ENCODE measurements at places on chromosomes 6 and 20.

- DNase-seq: no peak
Observed at GRCh38 chr6:8821981-8822381, 386.6 kb upstream of the SLC35B3 start.

DNA sequence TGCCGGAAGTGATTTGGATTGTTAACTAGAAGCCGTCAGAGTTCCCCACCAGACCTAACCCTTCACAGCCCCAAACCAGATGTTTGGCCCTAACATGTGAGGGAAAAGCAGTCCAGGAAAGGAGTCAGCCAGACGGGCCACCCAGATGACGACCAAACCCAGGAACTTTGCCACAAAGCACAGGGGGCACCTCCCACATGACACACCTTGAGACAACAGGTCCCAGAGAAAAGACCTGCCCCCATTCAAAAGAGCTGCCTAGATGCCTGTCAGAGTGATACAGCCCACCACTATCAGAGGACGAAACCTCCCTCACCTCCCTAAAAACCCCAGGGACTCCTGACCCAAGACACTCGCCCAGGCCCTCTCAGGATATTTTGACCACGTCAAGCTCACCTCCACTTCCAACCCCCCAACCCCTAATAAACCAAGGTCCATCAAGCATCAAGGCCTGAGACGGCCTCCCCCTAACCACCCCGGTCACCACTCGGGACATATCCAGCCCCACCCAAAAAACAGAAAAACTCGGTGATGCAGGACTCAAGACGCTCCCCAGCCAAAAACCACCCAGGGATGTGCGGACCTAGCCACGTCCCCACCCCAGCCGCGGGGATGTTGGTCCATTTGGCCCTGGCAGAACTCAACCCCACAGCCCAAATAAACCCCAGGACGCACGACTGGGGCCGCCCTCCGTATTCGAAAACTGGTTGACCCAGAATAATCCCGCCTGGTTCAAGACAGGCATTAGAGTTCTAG is 662 bp downstream of the ZNF343 start:
- DNase-seq: no peak

GRCh38 chr6:3751077-3751729 is at the start of gene PXDC1:
TSS of gene PXDC1 (minus strand) at chr6:3751713. CDS start at chr6:3751531, 182 bp downstream.
- DNase-seq: no peak

GRCh38 chr6:107444277-107444676 is 15.1 kb downstream of the PDSS2 start:
- DNase-seq: no peak

DNA sequence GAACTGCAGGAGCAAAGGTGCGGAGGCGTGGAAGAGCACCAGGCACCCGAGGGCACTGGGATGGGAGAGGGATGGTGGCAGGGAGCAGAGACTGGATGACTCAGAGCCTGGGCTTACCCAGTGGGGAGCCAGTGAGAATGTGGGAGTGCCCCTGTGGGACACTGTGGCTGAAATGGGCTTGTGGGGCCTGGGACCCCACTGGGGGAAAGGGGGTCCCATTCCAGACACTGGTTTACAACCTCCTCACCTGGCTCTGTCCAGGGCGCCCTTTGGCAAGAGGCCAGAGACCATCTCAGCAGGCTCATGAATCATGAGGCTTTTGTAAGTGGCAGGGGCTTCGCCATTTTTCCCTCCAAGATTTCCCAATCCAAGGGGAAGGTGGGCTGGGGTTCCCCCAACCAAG is 124.0 kb upstream of the MAFB start:
- DNase-seq: no peak

GRCh38 chr20:36094497-36094896 is 60.0 kb upstream of the EPB41L1 start:
- no peak for DNase-seq

- no peak for DNase-seq
Observed at GRCh38 chr6:33947916-33948594, 144.3 kb upstream of the MLN start.

- DNase-seq: no peak
Observed at GRCh38 chr6:31157513-31158139, at the start of gene CCHCR1. TSS of gene CCHCR1 (minus strand) at chr6:31157802. CDS start at chr6:31157600, 202 bp downstream.

DNA sequence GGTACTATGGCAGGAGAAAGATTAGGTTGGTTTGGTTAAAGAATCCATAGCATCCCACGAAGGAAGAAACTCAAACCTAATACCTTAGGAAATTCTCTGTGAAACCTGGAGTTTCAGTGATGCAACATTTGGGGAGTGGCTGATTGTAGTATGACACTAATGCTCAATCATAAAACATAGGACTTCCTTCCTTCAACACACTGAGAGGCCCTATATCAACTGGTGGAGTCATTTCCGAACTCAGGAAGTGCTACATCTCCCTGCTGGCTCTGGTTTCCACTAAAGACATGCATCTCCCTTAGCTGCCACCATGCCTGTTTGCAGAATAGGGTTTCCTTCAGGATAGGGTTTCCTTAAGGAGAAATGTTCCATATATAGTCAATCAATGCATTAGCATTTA is 5.2 kb upstream of the MANEA start:
- DNase-seq: no peak

DNA sequence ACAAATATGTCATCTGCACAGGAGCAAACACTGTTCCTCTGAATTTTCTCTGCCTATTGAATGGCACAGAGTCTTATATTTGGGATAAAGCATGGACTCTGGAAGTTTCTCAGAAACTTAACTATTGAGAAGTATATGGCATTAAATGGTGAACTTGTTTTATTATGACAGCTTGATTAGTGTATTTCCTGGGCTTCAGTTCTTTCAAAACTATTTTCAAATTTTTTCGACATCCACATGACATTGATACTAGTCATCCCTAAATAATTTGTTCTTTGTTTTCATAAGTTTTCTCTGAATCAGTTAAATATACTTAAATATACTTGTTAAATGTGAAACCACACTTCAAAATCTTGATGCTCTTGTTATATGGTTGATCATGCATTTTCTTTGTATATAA is 144.0 kb upstream of the TSHZ2 start:
- DNase-seq: no peak

GRCh38 chr6:1901556-1901955 is 291.8 kb downstream of the FOXC1 start:
- DNase-seq: no peak

- no peak for DNase-seq
Observed at GRCh38 chr6:39806278-39806677, 14.1 kb downstream of the DAAM2 start.

DNA sequence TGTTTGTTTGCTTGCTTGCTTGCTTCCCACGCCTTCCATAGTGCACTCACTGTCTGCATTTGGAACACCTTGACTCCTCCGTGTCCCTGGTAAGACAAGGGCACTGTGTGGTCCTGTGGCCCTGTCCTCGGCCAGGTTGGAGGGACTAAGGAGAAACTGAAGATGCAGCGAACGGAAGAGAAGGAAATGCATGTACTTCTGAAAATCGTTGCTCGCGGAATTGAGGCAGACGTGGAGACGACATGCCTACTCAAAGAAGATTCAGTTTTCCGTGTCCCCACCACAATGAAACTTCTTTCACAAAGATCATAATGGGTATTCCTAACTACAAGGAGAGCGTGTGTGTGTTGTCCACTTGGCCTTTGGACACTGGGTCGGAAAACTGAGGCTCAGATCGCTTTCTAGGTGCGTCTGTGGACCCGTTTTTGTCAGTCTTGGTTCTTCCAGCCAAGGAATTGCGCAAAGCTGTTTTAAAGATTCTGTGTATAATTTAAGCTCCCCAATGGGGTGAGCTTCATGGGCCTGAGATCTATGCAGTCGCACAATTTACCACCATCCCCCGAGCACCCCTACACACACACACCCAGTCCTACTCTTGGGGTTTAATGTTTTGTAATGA is 120.4 kb upstream of the ZNF184 start:
- no peak for DNase-seq

DNA sequence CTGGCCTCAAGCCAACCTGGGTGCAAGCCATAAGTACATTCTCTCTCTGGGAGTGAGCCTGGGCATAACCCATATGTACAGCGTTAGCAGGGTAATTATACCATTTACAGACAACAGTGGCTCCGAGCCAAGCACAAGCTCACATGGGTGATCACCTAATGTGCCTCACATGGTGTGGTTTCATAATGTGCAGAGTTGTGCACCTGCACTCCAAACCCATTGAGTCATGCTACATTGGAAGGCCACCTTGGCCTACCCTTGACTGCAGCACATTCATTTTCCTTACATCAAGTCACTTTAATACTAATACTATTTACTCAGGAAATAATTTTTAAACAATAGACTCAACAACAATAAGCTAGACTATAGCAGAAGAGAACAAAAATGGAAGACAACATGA is 194.5 kb upstream of the PLN start:
- DNase-seq: no peak

DNA sequence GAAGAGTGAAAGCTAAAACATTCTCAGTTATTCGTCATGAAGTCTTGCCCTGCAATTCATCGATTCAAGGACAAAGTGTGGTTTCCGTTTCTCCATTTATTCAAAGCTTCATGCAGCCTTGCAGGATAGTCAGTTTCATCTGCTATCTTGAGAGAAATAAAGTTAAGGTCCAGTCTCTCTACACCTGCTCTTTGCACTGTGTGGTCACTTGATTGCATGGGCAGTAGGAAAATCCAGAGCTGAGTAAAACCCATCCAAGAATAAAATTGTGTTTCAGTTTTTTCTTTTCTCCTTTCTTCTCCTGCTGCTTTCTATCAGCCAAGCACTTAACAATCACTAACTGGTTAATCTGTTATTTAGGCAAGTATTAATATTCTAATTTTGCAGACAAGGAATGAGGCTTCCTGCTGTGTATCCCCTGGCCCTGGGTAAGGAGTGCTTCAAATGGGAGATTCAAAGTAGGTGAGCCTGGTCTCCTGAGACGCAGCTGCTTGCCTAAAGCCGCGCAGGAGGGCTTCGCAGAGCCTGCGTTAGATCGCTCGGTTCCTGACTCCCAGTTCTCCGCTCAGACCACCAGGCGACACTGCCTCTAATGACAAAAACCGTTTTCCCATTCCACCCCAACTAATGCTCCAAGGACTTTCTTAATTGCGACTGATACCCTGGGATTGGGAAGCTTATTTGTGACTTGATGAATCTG is 808.3 kb downstream of the TFAP2A start:
- no peak for DNase-seq

GRCh38 chr20:6831461-6831860 is 64.0 kb downstream of the BMP2 start:
- no peak for DNase-seq

- DNase-seq: no peak
Observed at GRCh38 chr20:53660078-53660909, 66.7 kb upstream of the ZNF217 start.

- DNase-seq: peak; percentile 31
Observed at GRCh38 chr6:35327349-35328027, 14.9 kb upstream of the PPARD start.

DNA sequence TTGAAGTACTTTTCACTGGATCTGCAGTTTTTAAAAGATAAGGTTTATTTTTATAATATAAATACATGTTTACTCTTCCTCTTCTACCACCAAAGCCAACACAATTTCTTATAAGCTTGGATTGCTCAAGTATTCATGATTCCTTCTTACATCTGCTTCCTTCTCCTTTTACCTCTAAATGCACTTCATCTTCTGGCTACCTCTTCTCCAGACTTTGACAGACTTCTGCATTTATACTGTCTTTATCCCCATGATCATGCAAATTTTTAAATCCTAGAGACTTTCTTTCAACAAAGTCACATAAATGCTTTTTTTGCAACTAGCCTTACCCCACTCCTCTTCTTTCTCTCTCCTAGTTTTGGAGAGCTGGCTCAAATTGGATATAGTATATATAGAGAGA is 142.9 kb downstream of the TFAP2B start:
- DNase-seq: no peak

DNA sequence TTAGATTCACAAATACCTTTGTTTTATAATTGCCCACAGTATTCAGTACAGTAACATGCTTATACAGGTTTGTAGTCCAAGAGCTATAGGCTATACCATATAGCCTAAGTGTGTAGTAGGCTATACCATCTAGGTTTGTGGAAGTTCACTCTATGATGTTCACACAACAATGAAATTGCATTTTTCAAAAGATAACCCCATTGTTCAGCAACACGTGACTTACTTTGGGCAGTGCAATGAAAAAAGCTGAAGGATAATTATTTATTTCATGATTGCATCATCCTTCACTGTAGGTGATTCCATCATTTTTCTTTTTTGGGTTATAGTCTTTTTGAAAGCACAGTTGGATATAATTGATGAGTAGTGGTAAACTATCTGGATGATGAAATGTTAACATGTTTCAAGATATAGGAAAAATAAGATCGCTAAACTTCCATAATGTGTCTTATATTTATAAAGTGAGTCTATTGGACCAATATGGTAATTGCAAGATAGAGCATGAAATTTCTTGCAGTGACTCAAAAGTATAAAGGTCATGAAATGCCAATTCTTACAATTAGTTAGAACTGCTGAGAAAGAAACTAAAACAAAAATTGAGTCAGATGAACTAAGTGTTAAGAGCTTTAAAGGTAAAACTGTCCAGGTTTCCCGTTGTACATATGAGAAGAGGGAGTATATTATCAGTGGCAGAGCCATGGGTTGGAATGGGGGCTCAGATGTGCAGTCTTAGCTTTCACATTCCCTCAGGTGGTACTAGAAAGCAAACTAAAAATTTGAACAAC is 164.4 kb downstream of the ZFAND3 start:
- DNase-seq: no peak

DNA sequence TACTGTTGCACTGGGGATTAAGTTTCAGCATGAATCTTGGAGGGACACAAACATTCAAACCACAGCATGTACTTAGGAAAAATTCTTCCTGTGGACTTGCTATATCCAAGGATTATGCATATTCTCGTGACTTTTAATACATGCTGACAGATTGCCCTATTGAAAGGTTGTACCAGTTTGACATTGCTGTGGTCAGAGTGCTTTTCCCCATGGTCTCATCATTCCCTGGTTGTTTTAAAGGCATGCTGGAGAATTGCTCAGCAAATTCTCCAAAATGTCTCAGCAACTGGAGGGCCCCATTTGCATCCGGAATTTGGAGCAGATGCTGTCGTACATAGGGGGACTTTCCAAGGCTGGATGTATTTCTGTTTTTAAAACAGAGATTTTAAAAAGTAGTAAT is 7.4 kb downstream of the HECA start:
- DNase-seq: no peak

DNA sequence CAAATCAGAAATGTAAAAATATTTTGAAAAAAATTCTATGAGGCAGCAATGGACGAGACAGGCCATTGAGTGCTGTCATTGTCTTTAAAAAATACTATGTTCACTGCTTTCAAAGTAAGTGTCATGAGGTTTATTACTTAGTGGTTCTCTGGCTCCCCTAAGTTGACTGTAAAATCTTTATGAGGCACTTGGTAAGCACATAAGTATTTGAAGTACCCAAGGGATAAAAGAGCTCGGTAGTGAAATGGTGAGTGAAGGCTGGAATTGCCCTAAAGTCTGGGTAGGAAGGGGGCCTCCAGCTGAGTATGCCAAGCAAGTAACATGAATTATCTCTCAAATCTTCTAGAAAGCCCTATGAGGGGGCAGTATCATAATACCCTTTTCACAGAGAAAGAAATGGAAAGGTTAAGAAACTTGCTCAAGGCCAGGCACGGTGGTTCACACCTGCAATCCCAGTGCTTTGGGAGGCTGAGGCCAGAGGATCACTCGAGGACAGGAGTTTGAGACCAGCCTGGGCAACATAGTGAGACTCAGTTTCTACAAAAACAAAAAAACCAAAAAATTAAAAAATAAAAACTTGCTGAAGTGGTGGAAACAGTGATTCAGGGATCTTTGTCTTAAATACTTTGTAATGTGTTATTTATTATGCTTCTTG is 5.5 kb upstream of the CTCFL start:
- DNase-seq: no peak

- DNase-seq: no peak
Observed at GRCh38 chr20:44961870-44962267, 1.7 kb upstream of the TOMM34 start.

Measured in tibial nerve (tissue), 4 donors.